ENCODE measurements at places on chromosomes 7 and 10. TPM values are rescaled to one million over a fixed set of nuclear protein-coding genes. Genes with fewer than 3 reads are reported as not detected.

Gene SPDYE8
- not detected for total RNA-seq

Gene EMX2
- total RNA-seq: not detected

Gene CRYGN
- not detected for total RNA-seq

Gene NCF1
- 1.6 TPM for total RNA-seq

Gene MOGAT3
- not detected for total RNA-seq

Gene USP54
- 25.4 TPM for total RNA-seq

Gene SLC13A1
- total RNA-seq: not detected

Gene A1CF
- 7.8 TPM for total RNA-seq

Gene SPDYE11
- not detected for total RNA-seq

Gene EN2
- not detected for total RNA-seq

Gene GPER1
- total RNA-seq: not detected

Gene TCAF1
- 15.8 TPM for total RNA-seq

Gene IRF5
- 4.9 TPM for total RNA-seq

Gene GNGT1
- not detected for total RNA-seq

Gene SNCG
- 2.6 TPM for total RNA-seq

Gene NKX1-2
- total RNA-seq: not detected

Gene THSD7A
- total RNA-seq: 0.66 TPM

Gene ZNF107
- total RNA-seq: 2.3 TPM

Gene ZNF503
- 20.8 TPM for total RNA-seq

Gene SLC18A2
- total RNA-seq: 1.6 TPM

Gene PWWP2B
- total RNA-seq: 31.9 TPM

Gene GPR85
- 0.33 TPM for total RNA-seq

Gene SDK1
- 32.4 TPM for total RNA-seq

Gene CYP3A7
- not detected for total RNA-seq

Gene ENTPD1
- 3.0 TPM for total RNA-seq

Gene ZNF438
- 2.6 TPM for total RNA-seq

Gene FZD1
- total RNA-seq: 10.1 TPM

Gene MORN4
- total RNA-seq: 8.3 TPM

Gene IGFBP3
- total RNA-seq: 100 TPM

Gene NAPEPLD
- total RNA-seq: 12.9 TPM

Gene SORCS3
- total RNA-seq: not detected

Gene SLC18A3
- total RNA-seq: not detected

Gene TSPAN15
- 32.0 TPM for total RNA-seq

Gene CYP2W1
- total RNA-seq: not detected

Gene STEAP1
- total RNA-seq: 3.0 TPM

Gene SLC26A3
- not detected for total RNA-seq

Gene CCDC172
- not detected for total RNA-seq

Gene SAP25
- not detected for total RNA-seq
